ENCODE measurements at places on chromosomes 4 and X.
A peak's percentile ranks its signal among the peaks of the same experiment; 100 is the strongest.

DNA sequence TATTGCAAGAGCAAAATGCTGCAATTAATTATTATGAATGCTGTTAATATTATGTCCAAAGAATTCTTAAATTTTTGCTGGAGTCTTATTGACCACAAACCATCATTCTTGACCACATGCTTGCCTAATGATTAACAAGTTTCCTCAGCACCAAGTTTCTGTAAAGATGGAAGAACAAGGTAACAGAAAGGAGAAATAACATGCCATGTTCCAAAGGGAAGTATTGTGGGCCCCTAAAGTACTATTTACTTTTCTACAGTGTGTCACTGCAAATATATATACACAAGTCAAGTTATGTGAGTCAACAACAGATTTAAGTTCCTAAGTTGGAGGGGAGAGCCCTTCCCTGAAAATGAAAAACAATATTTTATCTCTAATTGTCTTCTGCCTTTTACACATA lies 20.6 kb downstream of the FAM47E start:
- no peak for DNase-seq

DNA sequence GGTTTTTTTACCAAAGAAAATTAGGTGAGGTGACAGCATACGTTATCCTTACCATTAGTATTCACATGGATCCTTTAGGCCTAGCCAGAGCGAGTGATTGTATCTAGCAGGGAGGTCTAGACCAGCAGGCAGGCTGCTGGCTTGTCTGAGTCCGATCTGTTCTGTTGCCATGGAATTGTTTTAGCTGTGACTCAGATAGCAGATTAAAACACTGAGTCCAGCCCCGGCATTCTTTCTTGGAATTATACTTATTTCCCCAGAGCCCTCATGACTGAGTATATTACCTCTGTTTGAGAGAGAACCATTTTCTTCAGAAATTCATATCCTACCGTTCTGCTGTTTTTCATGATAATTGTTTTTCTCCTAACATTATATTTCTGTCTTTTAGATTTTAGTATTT lies 37.4 kb downstream of the OCRL start:
- peak; percentile 72 for DNase-seq

GRCh38 chr4:119672086-119672485 lies 43.5 kb upstream of the PDE5A start:
- no peak for DNase-seq

DNA sequence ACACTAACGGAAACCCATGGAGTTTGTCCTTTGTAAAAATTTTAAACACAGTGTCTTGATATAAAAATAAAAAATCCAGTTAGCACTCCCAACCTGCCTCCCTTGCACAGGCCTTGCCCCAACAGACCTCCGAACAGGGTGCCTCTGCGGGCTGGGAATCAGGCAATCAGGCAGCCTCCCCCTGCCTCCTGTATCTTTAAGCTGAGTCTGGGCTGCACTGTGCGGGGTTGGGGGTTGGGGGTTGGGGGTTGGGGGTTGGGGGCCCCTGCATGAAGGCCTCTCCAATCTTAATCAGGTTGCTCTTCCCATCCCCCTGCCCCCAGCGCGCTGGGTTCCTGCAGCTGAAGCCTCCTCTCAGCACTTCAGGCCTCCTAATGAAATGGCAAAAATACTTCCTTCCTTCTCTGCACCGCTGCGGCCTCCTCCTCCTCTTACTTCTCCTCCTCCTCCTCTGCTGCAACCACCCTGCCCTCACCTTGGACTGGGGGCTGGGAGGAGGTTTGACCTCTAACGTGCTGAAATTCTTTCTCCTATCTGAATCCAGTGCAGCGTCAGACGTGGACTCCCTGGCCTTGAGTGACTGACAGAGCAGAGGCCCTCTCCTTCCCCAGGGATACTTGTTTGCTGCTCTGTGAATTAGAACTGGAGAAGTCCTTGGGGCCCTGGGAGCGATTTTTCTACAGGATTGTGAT lies 26.6 kb downstream of the NLGN3 start:
- no peak for DNase-seq

GRCh38 chrX:8278557-8278956 lies 107.5 kb upstream of the VCX2 start:
- no peak for DNase-seq

- DNase-seq, result no peak
These were observed 4.5 kb downstream of the SMIM9 start for GRCh38 chrX:154829926-154830442.

GRCh38 chr4:1981251-1982058 lies 27.3 kb downstream of the NELFA start:
- no peak for DNase-seq

DNA sequence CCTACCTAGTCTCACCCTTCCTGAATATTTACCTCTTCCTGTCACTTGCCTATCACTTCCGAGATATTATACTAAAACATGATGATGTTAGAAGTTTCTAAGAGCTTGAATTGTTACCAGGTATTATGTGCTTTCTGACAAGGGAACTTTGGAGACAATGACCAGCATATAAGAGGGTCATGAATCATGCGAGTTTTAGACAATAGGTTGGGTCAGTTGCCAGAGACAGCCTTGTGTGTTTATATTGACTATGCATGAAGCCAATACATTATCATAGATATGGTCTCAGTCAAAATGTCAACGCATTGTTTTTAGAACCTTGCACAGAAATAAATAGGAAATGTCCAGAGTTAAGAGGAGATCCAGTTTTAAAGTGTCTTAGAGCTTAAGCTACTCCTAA lies 116.8 kb downstream of the KLHL4 start:
- no peak for DNase-seq

DNA sequence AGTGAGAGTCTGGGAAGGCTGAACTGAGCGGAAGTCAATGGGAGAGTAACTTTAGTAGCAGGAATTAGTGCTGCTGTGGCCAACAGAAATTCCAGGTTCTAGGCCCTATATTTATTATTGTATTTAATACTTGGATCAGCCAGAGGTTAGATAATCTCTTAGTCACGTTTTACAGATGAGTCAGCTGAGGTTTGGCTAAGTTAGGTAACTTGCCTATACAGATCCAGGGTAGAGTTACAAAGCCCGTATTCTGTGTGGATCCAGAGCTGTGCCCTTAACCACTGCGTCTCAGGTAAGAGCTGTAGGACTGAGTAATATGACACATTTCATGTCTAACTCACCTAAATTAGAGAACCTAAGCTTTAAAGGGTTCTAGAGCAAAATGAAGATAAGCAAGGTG lies 20.5 kb downstream of the PSMD10 start:
- no peak for DNase-seq

GRCh38 chr4:2255501-2256155 lies 6.3 kb downstream of the MXD4 start:
- DNase-seq, result no peak

- no peak for DNase-seq
These were observed 243.1 kb upstream of the FTHL17 start for GRCh38 chrX:31314921-31315320.

- DNase-seq, result no peak
These were observed 733 bp downstream of the CCNA2 start for GRCh38 chr4:121822796-121823504.

GRCh38 chrX:40444798-40445496 lies 135.8 kb upstream of the ATP6AP2 start:
- DNase-seq, result no peak

DNA sequence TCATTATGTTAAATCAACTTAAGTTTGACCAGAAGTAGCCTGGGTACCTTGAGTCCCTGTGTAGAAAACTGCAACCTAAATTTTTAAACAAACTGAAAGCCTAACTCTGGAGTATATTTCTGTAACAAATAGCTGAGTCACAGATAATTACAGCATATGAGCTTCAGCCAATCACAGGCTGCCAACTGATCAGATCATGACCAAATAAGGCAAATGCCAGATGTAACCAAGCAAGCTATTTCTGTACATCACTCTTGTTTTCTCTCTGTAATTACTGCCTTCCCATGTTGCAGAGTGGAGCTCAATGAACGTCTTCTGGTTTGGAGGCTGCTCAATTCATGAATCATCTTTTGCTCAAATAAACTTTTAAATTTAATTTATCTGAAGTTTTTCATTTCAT lies 980.9 kb upstream of the DIAPH2 start:
- DNase-seq, result no peak

DNA sequence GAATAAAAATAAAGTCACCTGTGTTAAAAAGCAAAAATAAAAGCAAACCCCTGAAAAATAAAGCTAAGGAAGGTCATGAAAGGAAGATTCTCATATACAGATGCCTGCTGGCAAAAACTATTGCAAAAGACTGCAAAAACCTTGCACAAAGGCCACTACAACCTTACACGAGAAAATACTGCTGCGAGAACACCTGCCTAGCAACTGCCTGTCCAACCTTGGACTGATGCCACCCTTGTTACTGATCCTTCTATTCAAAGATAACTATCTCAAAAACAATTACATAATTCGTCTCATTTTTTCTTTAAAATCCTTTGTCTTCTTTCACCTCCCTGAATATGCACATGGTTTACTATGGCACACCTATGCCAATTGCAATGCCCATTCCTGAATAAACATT lies 49.6 kb downstream of the SLC2A9 start:
- no peak for DNase-seq

DNA sequence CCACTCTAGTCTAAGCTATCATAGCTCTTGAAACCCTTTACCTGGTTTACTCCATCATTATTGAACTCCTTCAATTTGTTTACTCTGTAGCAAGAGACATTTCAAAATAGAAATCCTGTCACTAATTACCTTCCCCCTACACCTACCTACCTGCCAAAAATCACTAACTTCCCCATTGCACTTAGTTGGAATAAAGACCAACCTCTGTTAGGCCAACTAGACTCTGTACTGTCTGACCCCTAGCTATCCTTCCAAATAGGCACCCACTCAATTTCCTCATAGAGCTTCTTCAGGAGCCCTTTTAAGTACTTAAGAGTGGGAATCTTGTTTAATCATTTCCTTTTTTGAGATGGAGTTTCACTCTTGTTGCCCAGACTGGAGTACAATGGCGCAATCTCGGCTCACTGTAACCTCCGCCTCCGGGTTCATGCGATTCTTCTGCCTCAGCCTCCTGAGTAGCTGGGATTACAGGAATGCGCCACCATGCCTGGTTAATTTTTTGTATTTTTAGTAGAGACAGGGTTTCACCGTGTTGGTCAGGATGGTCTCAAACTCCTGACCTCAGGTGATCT lies 8.9 kb upstream of the CDKL2 start:
- DNase-seq, result no peak

- DNase-seq, result no peak
These were observed 33.7 kb downstream of the CYBB start for GRCh38 chrX:37813570-37813969.

DNA sequence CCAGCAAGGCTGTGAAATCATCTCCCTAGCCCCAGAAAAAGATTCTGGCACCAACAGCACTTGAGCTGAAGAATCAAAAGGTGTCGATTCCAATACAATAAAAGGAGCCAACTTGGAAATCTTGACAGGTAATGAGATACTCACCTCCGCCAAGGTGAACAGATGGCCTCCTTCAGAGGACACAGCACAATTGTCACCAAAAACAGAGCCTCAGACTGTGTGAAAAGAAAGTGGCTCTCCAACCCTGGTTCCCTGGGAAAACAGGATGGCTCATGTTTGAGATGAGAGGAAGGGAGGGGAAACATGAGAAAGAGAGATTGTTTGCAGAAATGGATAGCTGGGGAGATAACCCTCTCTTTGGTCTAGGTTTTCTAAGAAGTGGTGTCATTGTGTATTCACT lies 168.9 kb downstream of the HS3ST1 start:
- no peak for DNase-seq

- no peak for DNase-seq
These were observed 568.8 kb downstream of the STIM2 start for GRCh38 chr4:27429364-27429871.

DNA sequence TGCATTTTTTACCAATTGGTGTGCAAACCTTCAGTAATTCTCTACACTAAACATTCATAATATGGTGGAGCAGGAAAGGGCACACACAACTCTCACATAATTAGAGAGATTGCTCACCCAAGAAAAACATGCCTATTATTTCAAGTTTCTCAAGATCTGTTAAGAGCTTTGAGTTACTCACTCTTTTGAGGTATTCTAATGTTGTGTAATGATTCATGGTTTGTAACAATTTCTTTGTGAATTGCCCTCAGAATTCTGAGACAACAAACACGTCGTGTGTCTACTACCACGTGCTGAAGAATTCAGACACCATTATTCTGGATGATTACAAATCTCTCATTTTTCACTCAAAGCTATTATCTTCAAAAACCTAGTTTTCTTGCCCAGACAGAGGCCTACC lies 82.8 kb downstream of the PDGFC start:
- no peak for DNase-seq

DNA sequence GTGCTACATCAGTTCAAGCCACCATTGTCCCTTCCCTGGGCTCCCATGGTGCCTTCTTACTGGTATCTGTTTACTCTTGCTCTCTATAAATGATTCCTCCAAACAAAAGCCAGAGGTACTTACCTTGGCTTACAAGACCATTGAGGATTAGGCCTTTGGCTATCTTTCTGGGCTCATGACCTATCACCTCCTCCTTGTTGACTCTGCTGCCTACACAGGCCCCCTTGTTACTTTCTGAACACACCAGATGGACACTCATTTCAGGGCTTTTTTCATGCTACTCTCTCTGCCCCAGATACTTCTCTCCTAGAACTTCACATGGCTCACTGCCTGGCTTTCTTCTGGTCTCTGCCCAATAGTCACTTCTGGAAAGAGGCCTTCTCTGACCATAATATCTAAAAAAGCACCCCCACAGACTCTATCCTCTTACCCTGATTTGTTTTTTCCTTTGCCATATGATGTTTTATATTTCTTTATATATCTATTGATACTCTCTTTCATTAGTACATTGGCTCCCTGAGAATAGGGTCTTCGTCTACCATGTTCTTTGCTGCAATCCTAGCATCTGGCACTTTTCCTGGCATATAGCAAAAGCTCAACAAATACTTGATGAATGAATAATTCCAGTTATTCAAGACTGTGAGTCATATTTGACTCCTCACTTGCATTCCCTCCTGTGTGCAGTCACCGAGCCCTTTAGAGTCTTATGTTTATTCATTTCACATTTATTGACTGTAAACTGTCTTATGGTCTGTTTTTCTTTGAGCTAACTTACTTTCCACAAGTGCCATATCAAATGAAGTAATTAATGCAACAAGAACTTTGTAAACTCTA lies 27.1 kb upstream of the TAPT1 start:
- DNase-seq, result peak; percentile 37

GRCh38 chr4:109301651-109302360 lies 652 bp downstream of the COL25A1 start:
- DNase-seq, result no peak

- peak; percentile 47 for DNase-seq
These were observed 9.4 kb downstream of the TMEM271 start for GRCh38 chr4:566508-567295.

DNA sequence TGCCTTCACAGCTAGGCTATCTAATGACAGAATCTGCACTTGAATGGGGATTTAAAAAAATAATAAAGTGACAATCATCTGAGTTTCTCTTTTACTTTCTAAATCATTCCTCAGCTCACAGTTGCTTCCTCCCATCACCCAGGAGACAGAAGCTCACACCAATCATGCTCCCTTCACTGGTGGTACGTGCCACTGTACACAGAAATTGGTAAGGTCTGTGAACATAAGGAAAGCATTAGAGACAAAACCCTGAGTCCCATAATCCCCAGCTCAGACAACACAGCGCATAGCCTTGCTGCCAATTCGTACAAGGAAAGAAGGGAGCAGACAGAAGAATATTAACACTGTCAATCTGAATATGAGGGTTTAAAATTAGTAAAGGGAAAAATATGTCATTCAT lies 133.1 kb downstream of the IDS start:
- no peak for DNase-seq

All from amniotic stem cell (primary cell).